ENCODE measurements at places on chromosomes 2 and 18.

GRCh38 chr2:37916512-37917082, 8.5 kb upstream of the RMDN2 start:
- no peak for DNase-seq

GRCh38 chr2:224284134-224284946, 117.6 kb downstream of the FAM124B start:
- no peak for DNase-seq

DNA sequence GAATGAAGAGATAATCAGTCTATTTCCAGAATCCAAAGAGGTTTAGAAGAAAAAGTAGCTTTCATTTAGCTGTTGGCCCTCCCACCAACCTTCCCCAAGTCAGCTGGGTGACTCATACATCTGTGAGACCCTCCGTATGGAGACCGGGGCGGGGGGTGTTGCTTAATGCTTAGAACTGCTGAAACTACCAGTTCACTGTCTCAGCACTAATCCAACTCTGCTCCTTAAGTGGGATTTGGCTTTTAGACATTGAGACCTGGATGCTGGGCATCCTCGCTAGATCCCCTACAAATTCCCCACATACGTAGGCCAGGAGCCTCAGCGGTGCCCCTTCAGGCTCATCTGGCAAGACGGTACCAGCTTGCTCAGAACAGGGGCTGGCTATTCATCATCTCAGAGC, at the start of gene SAG:
SAG (plus strand) TSS at position 252 of the 400 bp plus-strand sequence. CDS start 1,374 bp downstream, outside the sequence.
- no peak for DNase-seq

DNA sequence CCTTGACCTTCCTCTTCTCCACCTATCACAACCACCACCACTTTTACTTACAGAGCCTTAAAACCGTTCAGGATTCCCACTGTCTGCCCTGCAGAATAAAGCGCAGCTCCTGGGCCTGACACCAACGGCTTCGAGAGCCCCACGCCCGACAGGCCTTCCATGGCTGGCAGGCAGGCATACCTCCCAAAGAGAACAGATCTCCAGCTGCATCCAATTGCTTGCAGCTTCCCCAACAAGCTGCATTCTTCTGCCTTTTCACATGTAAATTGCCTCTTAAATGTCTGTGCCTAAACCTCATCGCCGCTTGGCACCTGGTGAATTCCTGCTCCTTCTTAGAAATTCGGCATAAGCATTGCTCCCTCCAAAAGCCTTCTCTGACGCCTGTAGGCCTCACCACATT, 31.5 kb upstream of the FAM124B start:
- no peak for DNase-seq

- no peak for DNase-seq
Observed at GRCh38 chr18:58716060-58716756, 44.9 kb downstream of the MALT1 start.
